Stimulated activated CD4-positive, alpha-beta T cell treated with anti-CD3 and anti-CD28 coated beads, TNF-alpha, amount 100 ng/mL, for 4 hours (primary cell): ENCODE measurements at places on chromosomes 13 and 19.

DNA sequence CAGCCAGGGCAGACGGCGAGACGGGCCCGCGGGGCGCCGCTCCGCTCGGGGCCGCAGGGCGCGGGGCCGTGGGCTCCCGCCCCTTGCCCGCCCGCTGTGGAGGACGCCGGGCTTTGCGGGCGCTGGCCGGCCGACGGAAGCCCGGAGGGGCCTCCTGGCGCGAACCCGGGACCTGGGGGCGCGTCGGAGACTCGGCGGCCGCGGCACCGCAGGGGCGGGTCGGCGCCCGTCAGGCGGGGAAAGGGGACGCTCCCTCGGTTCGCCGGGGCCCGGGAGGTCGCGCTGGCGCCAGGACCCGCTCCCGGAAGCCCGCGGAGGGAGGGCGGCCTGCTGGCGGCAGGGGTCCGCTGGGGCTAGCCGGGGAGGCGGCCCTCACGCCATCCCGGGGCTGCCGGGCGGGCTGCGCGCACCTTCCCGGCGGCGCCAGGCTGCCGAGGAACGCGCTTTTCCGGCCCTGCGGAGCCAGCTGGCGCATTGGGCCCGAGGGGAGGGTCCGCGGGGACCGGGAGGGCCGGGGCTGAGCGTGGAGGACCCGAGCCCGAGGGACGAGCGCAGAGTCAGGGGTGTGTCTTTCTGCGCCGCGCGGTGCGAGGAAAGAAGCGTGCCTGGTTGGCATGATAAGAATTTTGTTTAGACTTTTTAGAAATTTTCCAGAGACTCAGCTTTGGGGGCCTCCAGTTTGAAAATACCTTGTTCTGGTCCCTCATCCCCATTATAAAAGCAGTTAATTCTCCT, 511 bp downstream of the GARRE1 start:
- DNase-seq = no peak

DNA sequence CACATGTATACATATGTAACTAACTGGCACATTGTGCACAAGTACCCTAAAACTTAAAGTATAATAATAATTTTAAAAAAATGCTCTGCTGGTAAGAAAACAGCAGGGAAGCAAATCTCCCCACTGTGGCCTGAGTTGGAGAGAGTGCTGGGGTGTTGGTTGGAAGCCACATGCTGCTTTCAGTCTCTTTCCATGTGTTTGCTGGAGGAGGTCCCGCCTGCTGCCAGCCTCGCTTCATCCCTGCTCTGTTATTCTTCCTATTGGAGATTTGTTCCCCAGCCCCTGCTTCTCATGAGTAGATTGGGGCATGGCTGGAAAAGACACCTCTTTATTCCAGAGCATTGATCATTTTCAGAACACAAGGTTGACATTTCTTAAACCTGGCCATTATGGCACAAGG, 230.5 kb downstream of the FGF9 start:
- no peak for DNase-seq

DNA sequence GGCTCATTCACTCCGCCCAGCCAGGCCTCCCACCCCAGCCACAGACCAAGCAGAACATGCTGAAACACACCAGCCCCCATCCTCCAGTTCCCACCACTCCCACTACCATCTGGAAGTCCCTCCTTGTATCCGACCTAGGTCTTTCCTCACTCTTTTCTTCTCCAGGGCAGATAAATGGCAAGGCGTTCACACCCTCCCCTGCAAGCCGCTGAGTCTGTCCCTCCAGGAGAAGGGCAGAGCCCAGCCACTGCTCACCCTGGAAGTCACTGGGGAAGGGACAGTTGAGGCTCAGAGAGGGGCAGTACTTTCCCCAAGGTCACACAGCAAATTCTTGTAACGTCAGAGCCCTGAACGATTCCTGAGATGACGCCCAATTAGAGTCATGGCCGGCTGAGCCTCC, 45.5 kb upstream of the NFIC start:
- no peak for DNase-seq

GRCh38 chr13:74229242-74229641, 95.0 kb upstream of the KLF12 start:
- DNase-seq = no peak

DNA sequence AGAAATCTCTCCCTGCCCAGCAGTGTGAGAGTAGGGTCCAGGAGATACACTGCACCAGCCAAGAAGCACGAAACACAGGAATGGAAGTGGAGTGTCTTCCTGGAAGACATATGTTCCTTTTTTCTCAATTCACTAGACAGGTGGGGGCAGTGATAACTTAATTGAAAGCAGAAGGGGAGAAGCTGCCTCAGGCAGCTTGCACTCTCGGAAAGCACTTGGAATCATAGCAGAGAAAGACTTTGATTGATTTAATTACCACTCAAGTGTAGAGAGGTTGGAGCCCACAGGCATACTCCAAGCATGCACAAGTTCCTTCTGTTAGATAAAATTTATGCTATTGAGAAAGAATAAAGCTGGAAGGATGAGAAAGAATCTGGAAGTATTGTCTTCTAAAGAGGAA, 249.4 kb downstream of the SLITRK6 start:
- DNase-seq = no peak

DNA sequence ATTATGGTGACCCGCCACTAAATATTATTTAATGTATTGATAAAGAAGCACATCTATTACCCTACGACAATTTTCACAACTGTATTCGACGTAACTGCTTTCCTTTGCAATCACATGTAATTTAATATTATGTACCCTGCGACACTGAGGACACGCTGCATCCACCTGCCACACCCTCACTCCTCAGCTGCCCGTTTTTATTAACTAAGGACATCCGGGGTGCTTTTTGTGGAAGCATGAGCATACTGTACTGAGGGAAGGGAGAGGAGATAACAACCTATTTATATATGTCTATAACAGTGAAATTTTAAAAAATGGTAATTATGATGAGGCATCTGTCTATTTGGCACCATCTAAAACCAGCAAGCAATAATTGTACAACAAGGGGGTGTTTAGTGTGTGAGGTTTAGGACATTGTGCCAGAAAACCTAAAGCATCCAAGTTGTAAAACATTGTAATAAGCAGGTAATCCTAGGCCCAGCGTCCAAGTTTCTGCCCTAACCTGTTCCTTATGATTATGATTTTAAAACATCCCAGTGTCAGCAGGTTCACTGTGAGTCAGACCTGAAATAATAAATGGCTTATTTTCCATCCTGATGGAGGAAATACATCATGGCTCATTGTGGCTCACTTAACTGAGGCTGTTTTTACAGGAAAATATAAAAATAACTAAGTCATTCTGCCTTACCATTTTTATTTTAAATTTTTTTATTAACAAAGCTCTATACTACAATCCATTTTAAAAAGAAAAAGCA, 56.3 kb downstream of the FOXO1 start:
- DNase-seq = no peak

DNA sequence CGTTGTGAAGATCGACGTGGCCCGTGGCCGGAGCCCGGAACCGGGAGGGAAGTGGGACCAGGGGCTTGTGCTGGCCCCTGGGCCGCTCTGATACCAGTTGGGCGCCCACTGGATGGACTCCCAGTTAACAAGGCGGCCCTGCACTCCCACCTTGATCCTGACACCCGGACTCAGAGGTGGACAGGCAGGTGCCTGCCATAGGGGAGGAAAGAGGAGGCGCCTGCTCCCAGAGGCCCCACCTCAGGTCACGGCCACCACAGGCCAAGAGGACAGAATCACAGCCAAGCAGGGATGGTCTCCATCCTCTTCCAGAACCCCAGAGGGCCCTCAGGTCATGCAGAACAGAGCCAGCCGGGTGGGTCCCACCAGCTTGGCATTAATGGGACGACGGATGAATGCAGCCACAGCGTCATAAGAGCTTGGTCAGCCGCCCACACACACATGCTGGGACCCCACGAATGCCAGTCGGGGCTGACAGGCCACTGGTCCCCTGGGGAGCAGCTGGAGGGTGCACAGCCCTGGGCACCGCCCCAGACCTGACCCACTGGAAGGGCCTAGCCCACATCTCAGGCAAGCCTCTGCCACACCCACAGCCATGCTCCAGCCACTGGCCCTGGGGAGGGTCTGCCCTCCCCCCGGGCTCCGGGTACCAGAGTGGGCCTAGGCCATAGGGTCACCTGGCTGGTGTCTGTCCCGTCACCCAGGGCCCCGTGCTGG, 9.6 kb upstream of the KLF16 start:
- DNase-seq = no peak

GRCh38 chr13:31227870-31228269, 28.1 kb downstream of the B3GLCT start:
- DNase-seq = no peak

GRCh38 chr13:79909644-79910043, 428.7 kb downstream of the NDFIP2 start:
- DNase-seq = no peak

GRCh38 chr13:40648040-40648439, 18.4 kb downstream of the FOXO1 start:
- no peak for DNase-seq

DNA sequence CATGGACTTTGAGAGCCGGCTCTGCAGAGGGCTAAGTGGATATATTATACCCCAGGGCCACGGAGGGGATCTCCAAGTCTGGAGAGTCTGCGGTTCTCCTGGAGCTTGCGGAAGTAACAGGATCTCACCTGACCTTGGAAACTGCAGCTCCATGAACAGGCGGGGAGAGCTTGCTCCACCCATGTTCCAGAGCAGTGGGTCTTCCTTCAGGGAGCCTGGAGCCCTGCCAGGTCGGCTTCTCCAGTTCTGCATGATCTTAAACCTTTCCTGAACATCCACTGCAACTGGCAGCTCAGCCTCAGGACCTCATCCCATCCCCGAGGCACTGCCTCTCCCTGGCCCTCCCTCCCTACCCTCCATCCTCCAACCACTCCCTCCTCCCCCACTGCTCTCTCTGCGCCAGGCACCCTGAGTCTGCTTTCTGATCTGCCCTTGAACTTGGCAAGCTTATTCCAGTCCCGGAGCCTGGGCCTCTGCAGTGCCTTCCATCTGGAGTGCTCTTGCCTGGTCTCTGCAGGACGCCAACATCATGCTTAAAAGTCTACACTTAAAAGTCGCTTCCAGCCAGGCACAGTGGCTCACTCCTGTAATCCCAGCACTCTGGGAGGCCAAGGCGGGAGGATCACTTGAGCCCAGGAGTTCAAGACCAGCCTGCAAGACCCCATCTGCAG, 13.2 kb downstream of the ATCAY start:
- no peak for DNase-seq
